Fibroblast of skin of scalp (primary cell): ENCODE measurements at places on chromosomes 2 and 18.

GRCh38 chr2:46796843-46797625, 118.6 kb downstream of the MCFD2 start:
- peak; percentile 65 for DNase-seq

DNA sequence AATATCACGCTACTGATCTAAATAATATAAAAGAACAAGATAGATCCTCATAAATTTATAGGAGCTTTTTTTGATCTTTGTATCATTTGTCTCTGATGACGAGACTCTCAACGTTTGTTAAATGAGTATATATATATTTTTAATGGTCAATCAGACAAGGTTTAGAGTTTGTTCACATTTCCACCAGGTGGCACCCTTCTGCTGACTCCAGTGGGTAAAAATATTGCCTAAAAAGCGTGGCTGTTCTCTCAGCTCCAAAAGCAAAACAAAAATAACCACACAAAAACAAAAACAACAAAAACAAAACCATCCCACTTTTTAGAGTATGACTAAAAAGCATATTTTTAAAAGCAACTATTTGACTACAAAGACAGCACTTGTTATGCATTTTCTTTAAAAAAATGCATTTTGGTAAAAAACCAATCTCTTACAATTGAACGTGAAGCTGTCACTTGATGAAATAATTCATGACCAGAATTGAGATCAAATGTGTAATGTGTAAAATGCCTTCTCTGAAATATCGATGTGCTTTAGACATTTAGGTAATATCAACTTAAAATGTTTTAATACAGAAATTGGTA, 723.2 kb downstream of the DPP10 start:
- peak; percentile 12 for DNase-seq

- peak; percentile 12 for DNase-seq
Observed at GRCh38 chr2:110173523-110173922, 31.3 kb downstream of the NPHP1 start.

DNA sequence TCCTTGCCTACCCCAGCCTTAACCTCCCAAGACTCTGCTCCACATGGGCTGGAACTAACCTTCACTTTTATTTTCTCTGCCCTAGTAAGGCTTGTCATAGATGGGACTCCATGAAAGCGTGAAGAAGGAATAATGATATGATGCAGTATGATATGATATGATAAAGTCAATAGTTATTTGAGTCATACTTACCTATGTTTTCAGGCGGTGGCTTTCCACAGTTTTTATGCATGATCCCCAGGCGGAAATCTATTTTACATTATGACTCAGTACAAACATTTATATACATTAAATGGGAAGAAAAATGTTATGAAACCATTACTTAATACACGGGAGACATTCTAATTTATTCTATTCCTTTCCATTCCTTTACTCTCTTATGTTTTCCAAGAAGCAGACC, 5.6 kb downstream of the ACMSD start:
- DNase-seq, result no peak

DNA sequence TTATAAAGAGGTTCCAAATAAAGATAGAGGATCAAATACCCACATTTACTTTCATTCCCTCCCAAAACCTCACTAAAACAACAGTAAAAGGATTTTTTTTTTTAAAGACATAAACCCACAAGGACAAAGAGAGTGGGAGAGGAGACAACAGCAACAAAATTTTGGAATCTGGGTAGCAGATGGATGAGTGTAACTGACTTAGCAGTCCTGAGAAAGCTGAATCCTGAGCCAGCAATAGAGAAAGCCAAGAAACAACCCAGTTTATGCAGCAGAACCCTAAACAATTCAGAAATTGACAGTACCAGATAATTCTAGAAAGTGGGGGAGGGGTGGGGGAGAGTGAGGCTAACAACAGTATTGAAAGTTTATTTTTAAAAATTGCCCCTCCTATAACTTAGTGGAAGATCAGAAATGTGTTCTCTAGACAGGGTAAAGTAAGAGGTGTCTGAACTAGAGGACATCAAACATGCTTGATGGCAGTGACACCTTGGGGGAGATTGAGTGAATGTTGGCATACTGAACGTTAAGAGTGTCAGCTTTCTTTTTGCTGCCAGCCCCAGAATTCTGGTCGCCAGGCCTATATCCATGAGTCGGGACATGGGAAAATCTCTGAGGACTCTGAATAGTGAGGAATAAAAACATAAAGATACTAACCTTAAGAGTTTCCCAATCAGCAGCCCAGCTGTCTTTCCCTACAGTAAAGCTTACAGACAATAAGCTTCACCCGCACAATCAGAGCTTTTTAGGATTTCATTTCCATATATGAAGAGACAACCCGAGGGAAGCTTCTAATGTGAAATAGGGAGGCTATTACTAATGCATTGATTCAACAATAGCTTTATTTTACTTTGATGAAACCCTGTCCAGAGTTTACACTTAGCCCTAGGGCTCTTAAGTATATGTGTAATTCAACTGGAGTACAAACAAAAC, 128.0 kb upstream of the ALPP start:
- DNase-seq, result no peak

DNA sequence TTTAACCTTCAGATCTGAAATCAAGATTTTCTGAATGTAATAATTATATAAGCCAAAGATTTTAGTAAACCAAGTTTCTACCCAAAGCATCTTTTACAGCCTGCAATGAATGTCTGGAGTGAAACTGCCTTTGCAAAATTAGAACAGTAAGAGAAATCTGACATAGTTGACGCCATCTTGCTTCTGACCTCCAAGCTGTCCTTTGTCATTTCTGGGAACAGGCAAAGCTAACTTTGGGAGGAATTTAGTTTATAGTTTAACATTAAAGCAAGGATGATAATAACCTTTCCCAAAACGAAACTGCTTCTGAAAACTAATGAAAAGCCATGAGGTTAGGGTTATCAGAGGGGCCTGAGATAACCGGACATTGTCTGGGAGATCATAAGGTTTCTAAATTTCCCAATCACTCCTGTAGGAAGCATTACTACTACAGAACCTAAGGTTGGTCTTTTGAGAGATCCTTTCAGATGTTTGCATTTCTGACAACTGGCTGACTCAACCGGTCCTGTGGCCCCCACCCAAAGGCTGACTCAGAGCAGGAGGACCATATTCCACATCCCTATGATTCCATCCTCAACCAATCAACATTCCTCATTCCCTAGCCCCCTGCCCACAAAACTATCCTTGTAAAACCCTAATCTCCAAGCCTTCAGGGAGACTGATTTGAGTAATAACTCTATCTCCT, 124.5 kb downstream of the TMEM131 start:
- DNase-seq, result peak; percentile 92

GRCh38 chr2:128769457-128770142, 450.9 kb upstream of the HS6ST1 start:
- no peak for DNase-seq

GRCh38 chr2:56729212-56729611, 545.4 kb downstream of the CCDC85A start:
- DNase-seq, result no peak

DNA sequence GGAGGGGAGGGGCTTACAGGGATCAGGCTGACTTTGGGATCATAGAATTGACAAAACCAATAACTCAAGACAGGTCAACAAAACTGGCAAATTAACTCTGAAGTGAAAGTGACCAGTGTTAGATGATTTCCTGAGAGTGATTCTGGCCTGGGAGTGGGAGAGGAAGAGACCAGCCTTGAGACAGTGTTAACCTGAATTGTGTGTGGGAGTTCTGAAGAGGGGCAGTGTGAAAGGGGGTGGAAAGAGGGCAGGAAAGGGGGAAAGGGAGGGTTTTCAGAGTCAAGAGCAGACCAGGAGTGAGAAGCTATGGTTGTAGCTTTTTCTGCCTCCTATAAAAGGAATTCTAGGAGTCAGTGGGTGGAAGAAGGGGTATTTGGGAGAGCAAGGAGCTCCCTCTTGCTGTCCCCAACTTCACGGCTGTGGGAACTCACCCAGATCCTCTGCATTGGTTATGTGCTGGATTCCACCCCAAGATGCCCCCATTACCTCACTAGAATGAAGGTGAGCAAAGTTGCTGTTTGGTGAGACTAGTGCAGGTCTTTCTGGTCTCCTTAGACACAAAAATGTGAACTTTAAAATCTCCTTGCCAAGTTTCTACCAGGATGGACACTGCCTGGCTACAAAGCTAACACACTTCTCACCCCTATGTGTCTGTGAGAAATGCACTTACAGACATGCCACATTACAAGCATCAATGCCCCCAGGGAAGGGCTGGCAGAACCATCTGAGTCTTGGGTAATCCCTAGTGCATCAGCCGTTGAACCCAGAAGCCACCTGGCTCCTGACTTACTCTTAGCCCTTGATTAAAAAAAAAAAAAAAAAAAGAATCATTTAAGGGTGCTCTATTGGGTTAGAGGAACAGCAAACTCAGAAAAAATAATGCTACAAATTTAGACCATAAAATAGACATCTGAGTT, 61.6 kb downstream of the BMP10 start:
- DNase-seq, result no peak

- no peak for DNase-seq
Observed at GRCh38 chr2:119857742-119858141, 98.0 kb downstream of the PTPN4 start.

DNA sequence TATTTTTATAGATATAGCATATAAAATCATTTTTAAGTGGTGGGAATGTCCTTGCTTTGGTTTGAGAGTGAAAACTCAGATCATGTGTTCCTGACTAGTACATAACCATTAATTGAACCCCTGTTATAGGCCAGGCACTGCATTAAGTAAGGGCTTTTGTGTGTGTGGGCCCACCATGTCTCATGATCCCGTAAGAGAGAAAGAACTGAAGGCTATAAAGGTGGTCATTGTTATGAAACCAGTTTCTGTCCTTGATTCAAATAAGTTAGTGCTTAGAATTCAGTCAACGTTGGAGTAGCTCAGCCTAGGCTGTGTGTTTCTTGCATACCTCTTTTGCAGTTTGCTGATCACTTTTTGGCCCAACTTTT, 91.5 kb downstream of the LIMS1 start:
- no peak for DNase-seq

- no peak for DNase-seq
Observed at GRCh38 chr2:237998530-237998929, 31.7 kb downstream of the UBE2F start.

- no peak for DNase-seq
Observed at GRCh38 chr2:17850151-17850550, 28.3 kb upstream of the KCNS3 start.

DNA sequence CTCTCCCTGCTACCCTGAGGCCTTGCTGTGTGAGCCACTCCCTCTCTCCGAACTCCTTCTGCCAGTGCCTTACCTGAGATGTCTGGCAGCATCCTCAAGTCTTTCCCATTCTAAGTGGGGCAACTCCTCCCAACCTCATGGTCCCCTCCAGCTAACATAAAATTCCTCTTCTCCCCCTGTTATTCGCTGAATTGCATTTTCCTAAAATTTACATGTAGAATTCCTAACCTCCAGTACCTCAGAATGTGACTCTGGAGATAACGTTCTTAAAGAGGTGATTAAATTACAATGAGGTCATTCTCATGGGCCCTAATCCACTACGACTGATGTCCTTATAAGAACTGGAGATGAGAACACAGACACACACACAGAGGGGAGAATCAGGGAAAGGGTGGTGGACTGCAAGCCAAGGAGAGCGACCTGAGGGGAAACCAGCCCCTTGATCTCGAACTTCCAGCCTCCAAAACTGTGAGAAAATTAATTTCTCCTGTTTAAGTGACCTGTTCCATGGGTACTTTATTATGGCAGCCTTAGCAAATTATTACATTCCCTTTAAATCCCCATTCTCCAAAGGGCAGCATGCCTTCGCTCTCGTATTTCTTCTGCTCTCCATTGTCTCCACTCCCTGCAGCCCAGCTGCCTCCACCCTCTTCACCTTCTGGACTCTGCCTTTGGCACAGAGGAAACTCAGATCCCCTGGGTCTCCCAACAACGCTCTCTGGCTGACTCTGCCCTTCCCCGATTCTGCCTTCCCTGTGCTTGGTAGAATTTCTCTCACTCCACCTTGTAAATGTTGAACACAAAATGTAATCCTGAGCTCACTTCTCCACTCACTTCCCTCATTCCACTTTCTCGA, 70.5 kb downstream of the TGIF1 start:
- DNase-seq, result no peak

DNA sequence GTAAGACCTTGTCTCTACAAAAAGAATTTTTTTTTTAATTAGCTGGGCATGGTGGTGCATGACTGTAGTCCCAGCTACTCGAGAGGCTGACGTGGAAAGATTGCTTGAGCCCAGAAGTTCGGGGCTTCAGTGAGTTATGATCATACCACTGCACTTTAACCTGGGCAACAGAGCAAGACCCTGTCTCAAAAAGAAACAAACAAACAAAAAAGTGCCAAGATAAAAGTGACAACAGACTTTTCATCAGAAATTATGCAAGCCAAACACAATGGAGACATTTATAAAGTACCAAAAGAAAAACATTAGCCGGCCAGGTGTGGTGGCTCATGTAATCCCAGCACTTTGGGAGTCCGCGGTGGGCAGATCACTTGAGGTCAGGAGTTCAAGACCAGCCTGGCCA, 26.7 kb downstream of the HADHA start:
- DNase-seq, result no peak

- DNase-seq, result peak; percentile 54
Observed at GRCh38 chr2:207408086-207408794, 121.5 kb upstream of the CREB1 start.

DNA sequence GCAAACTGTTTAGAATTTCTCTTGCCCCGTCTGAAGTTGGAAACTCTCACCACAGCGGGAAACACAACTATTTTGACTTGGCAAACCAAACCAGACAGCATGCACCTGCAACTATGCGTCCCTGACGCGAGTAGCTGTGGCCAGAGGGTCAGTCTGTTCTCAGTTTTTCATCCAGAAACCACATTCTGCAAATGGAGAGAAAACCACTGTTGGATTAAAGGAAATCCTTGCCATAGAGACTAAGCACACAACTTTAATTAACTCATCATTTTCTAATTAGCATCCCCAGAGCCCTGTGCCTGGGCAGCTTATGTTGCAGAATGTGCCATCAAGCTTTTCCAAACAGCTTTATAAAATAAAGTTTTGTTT, 415.7 kb upstream of the TCF4 start:
- no peak for DNase-seq

- no peak for DNase-seq
Observed at GRCh38 chr2:230781130-230781797, 68.6 kb downstream of the CAB39 start.

DNA sequence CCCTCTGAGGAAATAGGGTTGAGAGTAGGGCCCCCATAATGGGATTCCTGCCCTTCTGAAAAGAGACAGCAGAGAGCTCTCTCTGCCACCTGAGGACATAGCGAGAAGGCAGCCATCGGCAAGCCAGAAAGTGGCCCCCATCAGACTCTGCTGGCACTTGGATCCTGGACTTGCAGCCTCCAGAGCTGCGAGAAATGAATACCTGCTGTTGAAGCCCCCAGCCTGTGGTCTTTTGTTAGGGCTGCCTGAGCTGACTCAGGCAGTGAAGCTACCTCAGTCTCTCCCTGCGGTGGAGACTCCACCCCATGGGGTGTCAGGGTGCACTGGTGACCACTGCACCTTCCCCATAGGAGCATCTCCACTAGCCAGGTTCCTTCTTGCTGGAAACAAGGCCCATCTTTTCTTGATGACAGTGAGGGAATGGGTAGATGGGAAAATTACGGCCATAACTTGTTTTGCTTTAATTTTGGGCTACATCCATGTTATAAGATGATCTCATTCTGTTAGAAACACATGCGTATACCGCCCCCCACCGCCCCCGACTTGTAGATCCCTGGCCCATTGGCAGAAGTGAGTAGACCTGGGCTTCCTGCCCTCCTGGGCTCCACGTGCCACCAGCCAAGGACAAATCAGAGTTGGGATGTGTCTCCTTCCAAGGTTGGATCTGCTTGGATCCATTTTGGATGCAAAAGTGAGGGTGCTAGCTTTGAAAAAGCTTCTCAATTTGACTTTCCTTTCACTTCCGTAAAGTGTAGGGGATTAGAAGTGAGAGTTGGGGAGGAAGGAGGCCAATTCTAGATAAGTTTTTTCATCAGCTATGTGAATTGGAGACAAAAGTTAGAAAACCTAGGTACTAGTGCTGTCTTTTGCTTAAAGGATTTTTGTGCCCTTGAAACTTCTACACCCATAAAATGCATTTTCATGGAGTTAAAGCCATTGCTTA, 42.9 kb downstream of the NCK2 start:
- DNase-seq, result no peak
